ENCODE measurements at places on chromosomes 3 and 15. TPM values are rescaled to one million over a fixed set of nuclear protein-coding genes. Genes with fewer than 3 reads are reported as not detected.

WHAMM gene
- total RNA-seq: 4.2 TPM

TMEM108 gene
- total RNA-seq: not detected

LRRN1 gene
- total RNA-seq: 0.30 TPM

TMEM266 gene
- total RNA-seq: 0.07 TPM

CLDN1 gene
- 4.1 TPM for total RNA-seq

CKMT1A gene
- total RNA-seq: not detected

STRIT1 gene
- total RNA-seq: not detected

PLA2G4E gene
- not detected for total RNA-seq

IL17RD gene
- 3.4 TPM for total RNA-seq

SLC2A2 gene
- total RNA-seq: not detected

GOLGA8A gene
- total RNA-seq: 20.2 TPM

C15orf62 gene
- total RNA-seq: not detected

ISLR gene
- total RNA-seq: 134 TPM

TMEM207 gene
- total RNA-seq: not detected

KPNA4 gene
- 48.7 TPM for total RNA-seq

PARP6 gene
- 34.6 TPM for total RNA-seq
